IPS-NIHi11 (cell line): ENCODE measurements at places on chromosomes 5 and 9.
A peak's percentile ranks its signal among the peaks of the same experiment; 100 is the strongest.

DNA sequence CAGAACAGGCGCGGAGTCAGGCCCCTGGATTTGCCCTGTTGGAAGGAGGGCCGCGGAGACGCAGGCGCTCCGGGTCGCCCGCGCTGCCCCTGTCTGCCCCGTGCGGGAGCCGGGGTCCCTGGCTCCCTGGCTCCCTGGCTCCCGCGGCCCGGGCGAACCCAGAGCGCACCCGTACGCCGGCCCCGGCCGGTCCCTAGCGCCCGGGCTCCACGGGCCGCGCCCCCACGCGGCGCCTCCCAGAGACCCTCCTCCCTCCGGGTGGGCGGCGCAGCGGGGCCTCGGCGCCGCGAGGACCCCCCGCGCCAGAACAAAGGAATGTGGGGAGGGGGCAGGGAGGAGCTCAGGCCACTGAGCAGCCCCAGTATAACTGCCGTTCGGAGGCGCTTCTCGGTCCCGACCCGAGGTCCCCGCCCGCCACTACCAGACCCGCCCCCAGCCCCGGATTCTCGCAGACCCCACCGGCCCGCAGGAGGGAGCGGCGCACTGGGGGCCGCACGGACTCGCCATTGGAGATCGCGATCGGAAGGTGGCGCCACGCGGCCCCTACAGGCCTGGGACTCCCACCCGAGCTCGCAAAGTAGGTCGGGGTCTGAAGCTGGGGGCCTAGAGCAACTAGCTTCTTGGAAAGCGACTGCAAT, 2.4 kb downstream of the NFIL3 start:
- DNase-seq = peak; percentile 62

- DNase-seq = no peak
Observed at GRCh38 chr5:19734776-19735175, 253.2 kb downstream of the CDH18 start.

GRCh38 chr9:75001719-75002421, 26.2 kb downstream of the CARNMT1 start:
- DNase-seq = peak; percentile 51

DNA sequence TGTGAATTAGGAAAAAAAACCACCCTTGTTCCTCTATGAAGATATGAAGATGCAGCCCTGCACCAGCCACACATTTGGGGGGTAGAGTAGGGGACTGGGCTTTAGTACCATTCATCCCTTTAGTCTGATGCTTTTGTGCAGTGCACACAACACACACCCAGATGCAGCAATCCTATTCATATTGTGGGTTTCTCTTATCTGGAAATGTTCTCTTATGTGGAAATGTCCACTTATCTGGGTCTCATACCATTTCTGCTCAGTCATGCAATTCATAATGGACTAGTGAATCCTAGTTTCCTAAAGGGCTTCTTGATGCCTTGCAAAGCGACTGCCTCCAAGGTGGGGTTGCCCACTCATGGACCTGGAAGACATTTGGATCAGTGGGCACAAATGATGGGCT, 47.8 kb downstream of the C9orf152 start:
- no peak for DNase-seq

DNA sequence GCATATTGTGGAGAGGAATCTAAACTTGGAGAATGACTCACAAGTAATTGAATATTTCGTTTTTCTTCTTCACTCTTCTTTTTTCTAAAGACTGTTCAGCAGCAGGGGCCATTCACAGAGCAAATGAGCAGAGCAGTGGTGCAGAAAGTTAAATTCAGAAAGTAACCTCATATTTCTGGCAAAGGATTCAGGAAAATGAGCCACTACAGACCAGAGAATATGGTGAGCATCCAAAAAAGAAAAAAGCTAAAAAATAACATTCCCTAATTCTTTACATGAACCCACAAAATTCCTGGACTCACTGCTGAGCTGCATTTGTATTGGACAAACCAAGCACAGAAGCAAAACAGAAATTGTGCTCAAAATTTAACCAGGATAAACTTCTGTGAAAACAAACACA, 1486.8 kb upstream of the C9orf72 start:
- DNase-seq = no peak

DNA sequence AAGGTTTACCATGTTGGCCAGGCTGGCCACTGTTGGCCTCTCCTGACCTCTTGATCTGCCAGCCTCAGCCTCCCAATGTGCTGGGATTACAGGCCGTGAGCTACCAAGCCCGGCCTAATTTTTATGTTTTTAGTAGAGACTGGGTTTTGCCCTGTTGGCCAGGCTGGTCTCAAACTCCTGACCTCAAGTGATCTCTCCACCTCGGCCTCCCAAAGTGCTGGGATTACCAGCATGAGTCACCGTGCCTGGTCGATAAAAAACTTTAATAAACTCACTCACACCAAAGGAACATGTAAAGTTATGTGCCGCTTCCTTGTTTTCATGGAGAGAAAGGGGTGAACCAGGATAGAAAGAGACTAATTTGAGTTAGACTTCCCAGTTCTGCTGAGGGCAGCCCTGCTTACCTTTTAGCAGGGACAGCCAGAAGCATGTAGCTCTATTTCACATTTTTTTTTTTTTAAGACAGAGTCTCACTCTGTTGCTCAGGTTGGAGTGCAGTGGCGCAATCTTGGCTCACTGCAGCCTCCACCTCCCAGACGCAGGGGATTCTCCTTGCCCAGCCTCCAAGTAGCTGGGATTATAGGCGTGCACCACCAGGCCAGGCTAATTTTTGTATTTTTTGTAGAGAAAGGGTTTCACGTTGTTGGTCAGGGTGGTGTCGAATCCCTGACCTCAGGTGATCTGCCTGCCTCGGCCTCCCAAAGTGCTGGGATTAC, 11.4 kb upstream of the HAUS6 start:
- DNase-seq = no peak

GRCh38 chr5:34555699-34556508, 100.2 kb upstream of the RAI14 start:
- DNase-seq = no peak

DNA sequence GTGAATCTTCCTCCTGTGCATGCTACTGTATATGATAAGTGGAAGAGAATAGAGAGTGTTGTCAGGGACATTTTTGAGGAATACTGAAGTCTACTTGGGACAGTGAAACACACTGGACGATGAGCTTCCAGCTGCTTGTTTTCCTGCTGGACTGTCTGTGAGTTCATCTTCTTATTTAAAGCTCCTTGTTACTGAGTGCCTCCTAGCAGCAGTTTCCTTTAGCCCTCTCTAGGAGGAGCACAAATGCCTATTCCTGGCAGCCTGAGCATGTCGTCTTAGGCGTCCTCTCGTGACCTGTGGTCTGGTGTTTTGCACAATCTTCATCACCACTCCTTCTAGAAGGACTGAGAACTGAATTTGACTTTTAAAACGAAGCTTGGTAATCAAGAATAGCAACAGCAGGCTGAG, 43.8 kb downstream of the ANKRD33B start:
- DNase-seq = no peak

DNA sequence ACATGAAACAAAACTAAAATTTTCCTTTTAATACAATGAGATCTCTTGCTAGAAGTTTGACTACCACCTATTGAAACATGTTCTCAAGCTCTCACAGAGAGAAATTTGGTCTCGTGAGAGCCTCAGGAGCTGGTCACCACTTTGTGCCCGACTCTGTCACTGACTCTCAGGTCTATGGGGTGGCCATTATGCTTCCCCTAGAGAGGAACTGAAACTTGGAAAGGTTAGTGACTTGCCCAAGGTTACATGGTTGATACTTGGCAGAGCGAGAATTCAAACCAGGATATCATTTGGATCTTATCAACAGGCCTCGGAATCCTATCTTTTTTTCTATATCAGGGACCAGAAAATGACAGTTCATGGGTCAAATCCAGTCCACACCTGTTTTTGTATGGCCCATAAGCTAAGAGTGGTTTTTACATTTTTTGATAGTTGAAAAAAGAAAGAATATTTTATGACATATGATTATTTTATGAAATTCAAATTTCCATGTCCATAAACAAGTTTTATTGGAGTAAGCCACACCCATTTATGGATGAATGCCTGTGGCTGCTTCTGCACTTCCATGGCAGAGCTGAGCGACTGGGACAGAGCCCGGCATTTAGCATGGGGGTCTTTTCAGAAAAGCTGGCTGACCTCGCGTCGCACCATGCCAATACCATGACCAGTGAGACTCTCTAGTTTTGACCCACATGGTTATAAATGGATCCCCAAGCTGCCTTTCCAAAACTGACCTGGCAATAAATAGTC, 44.8 kb upstream of the EQTN start:
- DNase-seq = no peak

GRCh38 chr5:43674536-43674935, 71.6 kb downstream of the NNT start:
- DNase-seq = no peak

DNA sequence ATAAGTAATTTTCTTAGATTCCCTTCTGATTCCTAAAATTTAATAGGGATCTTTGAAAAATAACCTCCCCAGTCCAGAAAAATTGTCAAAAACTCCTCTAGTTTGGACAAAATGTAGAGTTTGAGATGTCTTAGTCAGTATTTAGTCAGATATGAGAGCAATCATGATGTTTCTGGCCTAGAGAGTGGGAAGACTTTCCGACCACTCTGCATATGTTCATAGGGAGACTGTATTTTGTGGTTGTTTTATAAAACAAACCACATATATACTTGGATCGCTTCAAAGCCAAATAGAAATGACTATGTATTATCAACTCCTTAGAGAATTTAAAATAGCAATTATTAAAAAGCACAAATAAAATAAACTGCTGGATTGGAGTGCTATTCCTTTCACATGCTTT, 15.8 kb downstream of the ZFAND5 start:
- DNase-seq = no peak

DNA sequence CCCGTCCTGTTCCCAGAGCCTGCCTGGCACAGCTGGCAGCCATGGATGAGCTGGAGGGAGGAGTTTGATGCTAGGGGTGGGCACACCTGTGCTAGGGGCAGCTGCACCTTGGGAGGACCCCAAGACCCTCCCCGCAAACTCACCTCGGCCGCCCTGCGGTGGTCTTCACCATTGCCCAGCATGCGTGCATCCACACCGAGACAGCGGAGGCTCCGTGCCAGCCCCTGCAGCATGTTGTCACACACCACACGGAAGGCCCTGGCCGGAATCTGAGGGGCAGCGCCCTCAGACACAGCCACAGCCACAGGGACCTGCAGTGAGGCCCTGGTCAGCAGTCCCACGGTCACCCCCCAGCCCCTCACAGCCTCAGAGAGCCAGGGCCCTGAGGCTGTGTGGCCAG, 45.9 kb upstream of the NRARP start:
- DNase-seq = no peak

- DNase-seq = no peak
Observed at GRCh38 chr5:142845402-142845921, 75.3 kb downstream of the ARHGAP26 start.

DNA sequence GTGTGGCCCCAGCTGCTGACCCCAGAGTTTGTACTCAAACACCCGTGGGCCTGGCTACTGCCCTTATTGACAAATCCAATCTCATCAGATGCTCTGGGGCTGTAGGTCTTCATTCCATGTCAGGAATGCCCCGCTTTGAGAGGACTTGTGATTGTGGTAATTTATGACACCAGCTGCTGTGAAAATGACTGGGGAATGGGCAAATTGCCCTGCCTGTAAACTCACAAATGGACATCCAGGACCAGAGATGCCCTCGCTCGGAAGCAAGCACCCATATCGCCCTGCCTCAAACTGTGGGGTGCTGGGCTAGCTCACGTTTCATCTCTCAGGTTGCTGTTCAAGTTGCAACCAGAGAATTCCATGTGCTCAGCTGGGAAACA, 225.9 kb upstream of the MAP3K1 start:
- DNase-seq = no peak

DNA sequence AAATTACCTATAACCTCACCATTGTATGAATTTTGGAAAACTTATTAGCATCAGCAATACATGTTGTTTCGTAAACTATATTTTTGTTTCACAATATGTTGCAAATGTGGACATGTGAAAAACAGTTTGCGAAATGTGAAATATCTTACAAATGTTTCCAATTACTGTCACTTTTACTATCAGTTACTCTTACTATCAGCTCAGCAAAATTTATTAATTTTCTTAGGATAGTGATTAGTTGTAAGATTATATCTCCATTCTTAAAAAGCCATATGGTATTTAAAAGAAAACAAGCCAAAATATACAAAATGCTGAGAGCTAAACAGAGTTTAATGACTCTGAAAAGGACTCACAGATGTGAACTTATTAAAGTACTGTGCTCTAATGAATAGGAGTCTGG, 111.9 kb upstream of the LPAR1 start:
- DNase-seq = no peak

GRCh38 chr9:124908098-124908497, 32.8 kb downstream of the GOLGA1 start:
- no peak for DNase-seq

DNA sequence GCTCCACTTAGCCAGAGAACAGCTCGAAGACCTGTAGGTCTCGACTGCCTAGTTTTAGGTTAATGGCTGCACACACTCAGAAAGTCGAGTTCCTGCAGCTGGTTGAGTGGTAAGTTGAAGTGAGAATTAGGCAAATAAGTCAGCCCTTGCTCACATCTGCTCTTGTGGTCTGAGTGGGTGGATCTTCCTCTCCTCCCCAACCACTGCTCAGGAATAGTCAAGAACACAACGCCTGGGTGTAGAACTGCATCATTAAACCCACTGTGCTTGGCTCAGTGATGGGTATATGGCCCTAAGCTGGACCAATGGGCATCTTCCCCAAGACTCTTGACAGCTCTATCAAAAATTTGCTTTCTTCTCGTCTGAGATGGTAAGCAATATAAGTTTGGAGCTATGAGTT, 20.9 kb upstream of the ADAM19 start:
- no peak for DNase-seq

DNA sequence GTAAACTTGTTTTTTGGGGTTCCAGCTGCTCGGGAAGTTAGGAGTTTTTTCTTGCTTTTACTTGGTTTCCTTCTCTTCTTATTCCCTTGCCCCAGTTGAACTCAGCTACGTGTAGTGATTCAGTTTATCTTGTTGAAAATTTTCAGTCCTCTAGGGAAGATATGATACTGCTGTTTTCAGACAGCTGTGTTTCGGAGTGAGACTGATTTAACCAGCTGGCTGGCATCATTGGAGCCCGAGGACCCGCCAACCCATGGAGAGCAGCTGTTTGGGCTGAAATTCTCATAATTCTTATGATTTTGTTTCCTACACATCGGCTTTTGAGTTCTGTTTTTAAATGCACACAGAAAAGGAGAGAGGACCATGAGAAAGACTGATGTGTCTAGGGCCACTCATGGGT, 271.5 kb downstream of the NR3C1 start:
- DNase-seq = no peak

DNA sequence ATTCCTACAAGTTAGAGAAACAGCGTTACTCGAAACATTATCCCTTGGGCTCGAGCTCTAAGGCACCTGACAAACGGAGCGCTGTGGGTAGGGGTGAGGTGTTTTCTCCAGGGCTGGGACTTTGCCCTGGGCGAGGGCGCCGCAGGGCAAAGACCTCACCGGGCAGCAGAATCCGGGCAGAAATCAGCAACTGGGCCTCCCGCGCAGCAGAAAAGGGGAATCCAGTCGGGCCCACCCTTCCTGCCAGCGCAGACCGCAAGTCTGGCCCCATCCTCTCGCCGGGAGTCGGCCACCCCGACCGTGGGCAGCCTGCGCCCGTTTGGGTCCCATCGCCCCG, 430 bp upstream of the MSH3 start:
- peak; percentile 32 for DNase-seq

GRCh38 chr9:4936277-4936676, 48.8 kb upstream of the JAK2 start:
- no peak for DNase-seq

GRCh38 chr5:168552146-168552545, 23.0 kb downstream of the FBLL1 start:
- no peak for DNase-seq

GRCh38 chr9:70551396-70551795, 136.9 kb upstream of the KLF9 start:
- no peak for DNase-seq
